Psoas muscle (tissue), 8 donors: ENCODE measurements at places on chromosomes 12 and 14.

- H3K27me3 ChIP-seq: peaks cover 2% of the 10 kb centered on the region
- peaks cover 5% of the 10 kb centered on the region for H3K4me1 ChIP-seq
- peak; percentile 91 for DNase-seq
These were observed at the start of gene BICD1 for GRCh38 chr12:32106517-32107358. TSS of gene BICD1 (plus strand) at chr12:32106847. CDS start at chr12:32107332, 485 bp downstream.

DNA sequence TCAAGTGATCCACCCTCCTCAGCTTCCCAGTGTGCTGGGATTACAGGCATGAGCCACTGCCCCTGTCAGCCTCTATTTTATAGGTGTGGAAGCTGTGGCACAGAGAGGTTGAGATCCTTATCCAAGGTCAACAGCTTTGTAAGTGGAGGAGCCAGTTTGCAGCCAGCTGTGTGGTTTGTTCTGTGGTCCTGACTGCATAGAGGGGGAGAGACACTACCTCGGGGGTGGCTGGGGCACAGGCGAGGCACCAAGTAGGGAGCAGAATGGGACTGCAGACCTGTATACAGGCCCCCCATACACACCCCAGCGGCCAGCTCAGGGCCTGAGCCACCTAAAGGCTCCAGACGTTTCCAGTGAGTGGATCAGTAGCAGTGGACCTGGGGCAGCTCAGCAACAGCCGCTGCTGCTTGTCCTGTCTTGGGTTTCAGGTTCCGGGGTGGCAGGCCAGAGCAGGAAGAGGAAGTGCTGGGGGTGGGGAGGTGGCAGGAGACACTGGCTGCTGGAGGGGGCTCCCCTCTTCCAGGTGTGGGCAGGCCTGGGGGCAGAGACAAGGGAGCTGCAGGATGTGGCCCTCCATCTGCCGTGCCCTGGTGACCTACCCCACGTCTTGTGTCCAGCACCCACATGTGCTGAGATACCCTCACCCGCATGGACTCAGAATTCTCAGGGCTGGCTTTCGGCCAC lies 11.0 kb downstream of the ORAI1 start:
- peaks cover 19% of the 10 kb centered on the region for H3K4me1 ChIP-seq
- H3K4me3 ChIP-seq: no peak overlapping the region
- H3K27me3 ChIP-seq: no peaks in the 10 kb centered on the region
- H3K27ac ChIP-seq: peak overlapping the region; percentile 60

- DNase-seq: no peak
- no peaks in the 10 kb centered on the region for H3K27me3 ChIP-seq
- H3K4me3 ChIP-seq: no peak overlapping the region
- H3K4me1 ChIP-seq: no peaks in the 10 kb centered on the region
- peaks cover 5% of the 10 kb centered on the region for H3K36me3 ChIP-seq
These were observed 17.1 kb downstream of the DNAL1 start for GRCh38 chr14:73661872-73662271.

DNA sequence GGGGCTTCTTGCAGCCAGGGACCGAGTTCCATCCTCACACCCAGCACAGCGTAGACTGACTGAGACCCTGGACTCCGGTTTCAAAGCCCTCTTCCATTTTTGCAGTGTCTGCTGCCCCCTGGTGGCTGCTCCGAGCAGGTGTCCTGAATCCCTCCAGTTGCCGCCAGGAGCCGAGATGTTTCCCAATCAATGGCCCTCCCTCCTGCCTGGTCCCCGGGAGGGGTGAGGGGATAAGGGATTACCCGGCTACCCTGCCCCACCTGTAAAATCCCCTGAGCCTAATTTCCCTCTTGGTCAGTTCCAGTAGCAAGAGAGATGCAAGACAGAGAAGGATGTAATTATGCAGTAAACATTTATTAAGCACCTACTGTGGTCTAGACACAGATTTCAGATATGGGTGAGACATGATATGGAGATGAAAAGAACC lies 55.0 kb downstream of the PHETA1 start:
- no peaks in the 10 kb centered on the region for H3K4me1 ChIP-seq
- no peaks in the 10 kb centered on the region for H3K36me3 ChIP-seq
- no peaks in the 10 kb centered on the region for H3K27me3 ChIP-seq
- no peak overlapping the region for H3K4me3 ChIP-seq

GRCh38 chr12:69929125-69929524 lies 104.1 kb downstream of the MYRFL start:
- DNase-seq: no peak
- no peaks in the 10 kb centered on the region for H3K36me3 ChIP-seq
- no peaks in the 10 kb centered on the region for H3K4me1 ChIP-seq
- H3K4me3 ChIP-seq: no peak overlapping the region

GRCh38 chr12:53967421-53967925 lies 5.5 kb upstream of the HOXC11 start:
- H3K27ac ChIP-seq: no peak overlapping the region
- H3K36me3 ChIP-seq: no peaks in the 10 kb centered on the region
- peak overlapping the region; percentile 42 for H3K4me3 ChIP-seq
- peak; percentile 32 for DNase-seq
- H3K4me1 ChIP-seq: peaks cover 4% of the 10 kb centered on the region

DNA sequence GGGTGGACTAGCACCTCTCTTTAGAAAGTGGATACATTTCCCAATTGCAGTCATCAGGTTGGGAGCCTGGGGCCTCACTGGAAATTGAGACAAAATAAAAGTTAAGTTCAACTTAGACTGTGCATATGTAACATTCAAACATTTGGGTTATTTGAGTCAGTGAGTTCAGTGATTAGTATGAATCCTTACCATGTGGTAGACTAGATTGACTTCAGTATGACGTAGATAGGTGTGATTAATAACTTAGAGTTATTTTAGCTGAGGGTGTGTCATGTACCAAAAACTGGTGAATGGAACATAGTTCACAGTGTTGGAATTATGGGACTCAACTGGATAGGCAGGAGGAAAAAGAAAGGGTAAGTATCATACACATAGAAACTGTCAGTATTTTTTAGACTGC lies 8.0 kb upstream of the SSTR1 start:
- H3K4me1 ChIP-seq: no peaks in the 10 kb centered on the region
- DNase-seq: no peak
- H3K27ac ChIP-seq: no peak overlapping the region
- no peak overlapping the region for H3K4me3 ChIP-seq
- H3K36me3 ChIP-seq: no peaks in the 10 kb centered on the region
- no peaks in the 10 kb centered on the region for H3K27me3 ChIP-seq

- H3K36me3 ChIP-seq: no peaks in the 10 kb centered on the region
- no peak for DNase-seq
- H3K4me1 ChIP-seq: no peaks in the 10 kb centered on the region
- H3K27ac ChIP-seq: no peak overlapping the region
These were observed 229.5 kb downstream of the NAV3 start for GRCh38 chr12:78060186-78060585.

- H3K4me3 ChIP-seq: peak within 1 kb of the TSS; percentile 61
- H3K27ac ChIP-seq: no peak within 1 kb of the TSS
- H3K4me1 ChIP-seq: no peaks in the 10 kb centered on the region
- peaks cover 70% of the 10 kb centered on the region for H3K27me3 ChIP-seq
These were observed at the start of gene ALX1 for GRCh38 chr12:85280165-85280983. TSS of gene ALX1 (plus strand) at chr12:85280220. CDS start at chr12:85280262, 42 bp downstream.

- no peak overlapping the region for H3K4me3 ChIP-seq
- H3K27ac ChIP-seq: no peak overlapping the region
These were observed 6.8 kb downstream of the FIGNL2 start for GRCh38 chr12:51841727-51842126.

GRCh38 chr14:81105961-81106360 lies 114.8 kb downstream of the GTF2A1 start:
- H3K27ac ChIP-seq: no peak overlapping the region
- H3K27me3 ChIP-seq: no peaks in the 10 kb centered on the region
- no peaks in the 10 kb centered on the region for H3K36me3 ChIP-seq
- no peaks in the 10 kb centered on the region for H3K4me1 ChIP-seq

DNA sequence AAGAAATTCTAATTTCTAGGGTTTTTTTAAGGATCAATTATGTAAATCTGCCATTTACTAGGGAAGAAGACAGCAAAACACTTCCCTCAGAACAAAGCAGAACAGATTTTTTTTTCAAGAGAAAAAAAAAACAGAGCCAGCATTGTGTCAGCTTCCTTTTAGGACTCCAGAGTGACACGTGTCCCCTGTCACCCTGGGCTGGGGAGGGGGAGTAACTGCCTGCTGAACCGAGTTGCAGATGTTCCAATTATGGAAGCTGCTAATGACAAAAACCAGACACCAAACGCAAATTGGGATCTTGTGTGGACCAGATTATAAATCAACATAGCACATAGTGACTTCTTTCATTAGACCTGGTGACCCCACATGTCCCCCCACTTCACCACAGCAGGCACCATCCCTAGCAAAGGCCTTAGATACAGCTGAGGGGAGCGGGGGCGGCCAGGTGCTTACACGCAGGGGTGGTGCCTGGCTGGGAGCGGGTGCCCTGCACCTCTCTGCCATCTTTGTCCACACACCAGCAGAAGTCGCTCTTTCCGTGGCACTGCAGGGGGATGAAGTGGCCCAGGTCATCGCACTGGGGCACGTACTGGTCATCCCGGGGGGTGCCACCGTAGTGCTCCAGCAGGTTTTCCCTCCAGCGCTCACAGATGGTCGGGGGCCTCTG lies 25.4 kb downstream of the RTRAF start:
- H3K27me3 ChIP-seq: no peaks in the 10 kb centered on the region

GRCh38 chr14:20632831-20633691 lies 8.4 kb downstream of the OR6S1 start:
- H3K27ac ChIP-seq: no peak overlapping the region
- H3K4me1 ChIP-seq: peaks cover 12% of the 10 kb centered on the region
- DNase-seq: no peak
- no peaks in the 10 kb centered on the region for H3K36me3 ChIP-seq
- peak overlapping the region; percentile 49 for H3K4me3 ChIP-seq
- peaks cover 15% of the 10 kb centered on the region for H3K27me3 ChIP-seq

DNA sequence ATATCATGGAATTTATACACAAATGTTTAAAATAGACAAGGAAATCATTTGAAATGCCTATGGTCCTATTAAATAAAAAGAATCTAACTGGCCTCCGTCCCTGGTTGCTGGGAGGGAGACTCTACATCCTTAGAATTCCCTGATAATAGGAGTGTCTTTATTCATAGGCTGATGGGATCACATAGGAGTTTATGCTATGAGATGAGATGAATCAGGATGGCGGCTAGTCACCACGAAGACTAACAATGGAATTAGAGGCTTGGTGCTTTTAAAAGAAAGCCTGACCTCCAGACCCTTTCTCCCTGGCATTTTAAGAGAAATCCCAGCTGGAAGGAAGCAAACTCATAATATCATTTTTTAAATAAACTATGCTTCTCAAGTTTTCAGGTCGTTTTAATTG lies 69.7 kb downstream of the SEC23A start:
- H3K4me1 ChIP-seq: no peaks in the 10 kb centered on the region
- H3K27me3 ChIP-seq: no peaks in the 10 kb centered on the region
- peaks cover 89% of the 10 kb centered on the region for H3K36me3 ChIP-seq
- no peak for DNase-seq
- H3K27ac ChIP-seq: no peak overlapping the region
- H3K4me3 ChIP-seq: no peak overlapping the region

DNA sequence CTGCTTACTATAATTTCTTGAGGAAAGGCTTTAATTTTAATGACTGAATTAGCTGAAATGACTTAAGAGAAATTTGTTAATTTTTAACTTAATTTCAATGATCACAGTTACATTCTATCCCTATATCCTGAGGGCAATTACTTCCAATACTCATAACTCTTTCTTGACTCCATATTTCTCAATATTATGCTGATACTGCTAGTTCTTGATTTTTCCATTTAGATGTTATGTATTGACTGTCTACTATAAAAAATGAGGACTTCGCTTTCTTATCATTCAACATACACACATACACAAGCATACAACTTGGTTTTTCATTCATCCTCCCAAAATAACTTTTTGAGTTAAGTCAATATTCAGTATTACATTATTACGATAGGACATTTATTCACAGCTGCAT lies 176.2 kb downstream of the PHLDA1 start:
- H3K27me3 ChIP-seq: no peaks in the 10 kb centered on the region
- H3K4me3 ChIP-seq: no peak overlapping the region
- no peak overlapping the region for H3K27ac ChIP-seq
- H3K4me1 ChIP-seq: no peaks in the 10 kb centered on the region

- no peaks in the 10 kb centered on the region for H3K4me1 ChIP-seq
- H3K27ac ChIP-seq: no peak overlapping the region
- DNase-seq: no peak
- no peaks in the 10 kb centered on the region for H3K36me3 ChIP-seq
These were observed 160.4 kb downstream of the AACS start for GRCh38 chr12:125225641-125226040.

- no peaks in the 10 kb centered on the region for H3K27me3 ChIP-seq
- DNase-seq: no peak
- no peaks in the 10 kb centered on the region for H3K36me3 ChIP-seq
- H3K4me1 ChIP-seq: peaks cover 3% of the 10 kb centered on the region
- peak overlapping the region; percentile 48 for H3K27ac ChIP-seq
These were observed 19.5 kb downstream of the ATF7IP start for GRCh38 chr12:14384783-14385638.

- H3K27ac ChIP-seq: peak overlapping the region; percentile 75
- H3K4me1 ChIP-seq: peaks cover 67% of the 10 kb centered on the region
- no peak for DNase-seq
- H3K27me3 ChIP-seq: no peaks in the 10 kb centered on the region
- peak overlapping the region; percentile 0 for H3K4me3 ChIP-seq
These were observed 133.6 kb downstream of the MED13L start for GRCh38 chr12:116143909-116144308.

DNA sequence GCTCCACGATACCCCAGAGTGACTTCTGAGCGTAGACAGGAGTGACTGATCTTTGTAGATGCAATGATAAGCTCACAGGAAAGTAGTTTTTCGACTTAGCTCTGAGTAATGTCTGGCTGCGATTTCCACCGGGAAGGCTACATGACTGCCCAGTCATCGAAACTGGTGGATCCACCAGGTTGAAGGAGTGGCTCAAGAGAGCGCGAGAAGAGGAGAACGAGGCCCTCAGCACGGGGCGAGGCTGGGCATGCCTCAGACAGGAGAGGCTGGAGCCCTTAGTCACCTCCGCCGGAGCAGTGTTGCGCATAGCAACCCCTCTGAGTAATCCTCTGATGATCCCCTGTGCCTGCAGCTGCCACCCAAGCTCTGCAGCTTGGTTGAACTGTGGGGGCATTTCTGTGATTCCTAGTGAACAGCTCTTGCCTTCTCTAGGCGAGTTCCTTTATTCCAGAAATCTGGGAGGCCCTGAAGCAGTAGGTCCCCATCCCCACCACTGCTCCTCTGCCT lies 25.6 kb downstream of the ELK3 start:
- no peak overlapping the region for H3K4me3 ChIP-seq
- H3K4me1 ChIP-seq: peaks cover 4% of the 10 kb centered on the region
- no peak for DNase-seq
- no peaks in the 10 kb centered on the region for H3K27me3 ChIP-seq
- H3K36me3 ChIP-seq: no peaks in the 10 kb centered on the region
- H3K27ac ChIP-seq: no peak overlapping the region

DNA sequence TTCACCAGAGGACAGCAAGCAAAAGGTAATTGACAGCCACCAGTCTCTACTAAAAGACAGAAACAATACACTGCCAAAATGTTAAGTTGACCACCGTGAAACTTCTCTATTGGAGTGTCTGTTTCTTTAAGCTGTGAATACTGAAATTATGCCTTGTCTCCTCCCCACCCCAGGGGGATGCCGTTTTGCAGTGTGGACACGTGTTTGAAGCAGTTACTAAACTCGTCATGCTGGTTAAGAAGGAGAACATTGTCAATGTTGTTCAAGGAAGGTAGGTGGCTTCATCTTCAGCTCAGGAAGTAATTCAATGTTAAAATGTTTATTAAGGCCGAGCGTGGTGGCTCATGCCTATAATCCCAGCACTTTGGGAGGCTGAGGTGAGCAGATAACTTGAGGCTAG lies 32.8 kb downstream of the KCTD10 start:
- DNase-seq: no peak
- H3K27ac ChIP-seq: no peak overlapping the region
- H3K27me3 ChIP-seq: no peaks in the 10 kb centered on the region
- H3K4me1 ChIP-seq: no peaks in the 10 kb centered on the region
- peaks cover 44% of the 10 kb centered on the region for H3K36me3 ChIP-seq
